ENCODE measurements at places on chromosomes 13 and 19.

- DNase-seq = no peak
These were observed 3.0 kb upstream of the KMT2B start for GRCh38 chr19:35714601-35715354.

DNA sequence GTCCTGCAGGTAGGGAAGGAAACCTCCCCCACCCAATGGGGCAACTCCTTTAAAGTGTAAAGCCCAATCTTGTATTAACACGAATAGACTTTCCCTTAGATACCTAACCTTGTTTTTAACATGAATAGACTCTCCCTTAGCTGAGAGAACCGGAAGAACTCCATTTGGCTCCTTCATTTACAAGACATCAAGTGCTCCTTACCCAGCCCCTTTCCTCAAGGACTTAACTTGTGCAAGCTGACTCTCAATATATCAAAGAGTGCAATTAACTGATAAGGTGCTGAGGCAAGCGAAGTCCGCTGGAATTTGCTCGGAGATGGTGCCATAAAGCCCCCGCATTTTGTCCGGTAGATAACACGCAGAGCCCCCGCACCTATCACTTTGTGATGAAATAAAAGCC lies 9.9 kb upstream of the ZNF90 start:
- DNase-seq = no peak

- no peak for DNase-seq
These were observed 42.4 kb downstream of the PSG3 start for GRCh38 chr19:42697884-42698283.

GRCh38 chr19:17841810-17842662 lies 5.7 kb downstream of the JAK3 start:
- DNase-seq = no peak

DNA sequence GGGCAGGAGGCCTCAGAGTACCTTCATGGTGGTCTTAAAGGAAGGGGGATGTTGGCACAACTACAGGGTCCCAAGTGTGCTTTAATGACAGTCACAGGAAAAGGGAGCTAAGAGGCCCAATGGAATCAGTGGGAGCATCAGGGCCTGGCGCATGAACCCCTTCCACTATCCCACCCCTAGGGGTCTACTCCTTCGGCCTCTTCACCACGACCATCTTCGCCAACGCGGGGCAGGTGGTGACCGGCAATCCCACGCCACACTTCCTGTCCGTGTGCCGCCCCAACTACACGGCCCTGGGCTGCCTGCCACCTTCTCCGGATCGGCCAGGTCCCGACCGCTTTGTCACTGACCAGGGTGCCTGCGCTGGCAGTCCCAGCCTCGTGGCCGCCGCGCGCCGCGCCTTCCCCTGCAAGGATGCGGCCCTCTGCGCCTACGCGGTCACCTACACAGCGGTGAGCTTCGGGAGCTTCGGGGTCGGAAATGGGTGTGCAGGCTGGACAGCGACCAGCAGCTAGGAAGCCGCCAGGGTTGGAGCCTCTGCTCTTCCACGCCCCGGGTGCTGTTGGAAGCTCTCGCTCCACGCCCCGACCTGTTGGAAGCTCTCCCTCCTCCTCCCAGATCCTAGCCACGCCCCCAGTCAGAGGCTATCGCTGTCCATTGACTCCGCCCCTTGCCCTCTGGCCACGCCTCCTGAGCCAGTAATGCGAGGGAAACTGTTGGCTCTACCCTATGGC lies 6.0 kb downstream of the PLPPR2 start:
- no peak for DNase-seq

DNA sequence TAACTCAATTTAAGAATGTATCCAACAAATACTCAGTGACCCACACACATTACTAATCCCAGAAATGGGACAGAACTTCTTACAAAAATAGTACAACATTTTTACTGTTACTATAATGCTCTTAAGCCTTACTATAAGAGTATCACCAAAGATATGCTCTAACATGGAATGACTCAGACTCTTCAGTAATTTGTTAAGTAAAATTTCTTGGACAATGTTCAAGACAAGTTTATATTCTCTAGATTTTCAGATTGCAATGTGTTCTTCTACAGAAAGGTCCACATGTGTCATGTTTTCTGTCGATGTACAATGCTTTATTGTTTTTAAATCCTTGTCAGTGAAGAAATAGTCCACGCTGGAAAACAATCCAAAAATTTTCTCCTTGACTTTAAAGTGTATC lies 66.3 kb upstream of the RFXAP start:
- no peak for DNase-seq

DNA sequence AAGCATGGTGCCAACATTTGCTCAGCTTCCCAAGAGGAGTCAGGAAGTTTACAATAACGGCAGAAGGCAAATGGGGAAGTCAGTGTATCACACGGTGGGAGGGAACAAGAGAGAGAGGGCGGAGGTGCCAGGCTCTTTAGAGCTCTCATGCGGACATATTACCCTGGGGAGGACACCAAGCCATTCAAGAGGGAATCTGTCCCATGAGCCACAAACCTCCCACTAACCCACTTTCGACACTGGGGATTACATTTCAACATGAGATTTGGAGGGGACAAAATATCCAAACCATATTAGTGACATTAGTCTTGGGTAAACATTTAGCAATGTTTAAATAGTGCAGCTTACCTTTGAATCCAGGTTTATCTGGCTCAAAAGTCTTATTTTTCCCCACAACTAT lies 69.9 kb downstream of the SLAIN1 start:
- DNase-seq = no peak

DNA sequence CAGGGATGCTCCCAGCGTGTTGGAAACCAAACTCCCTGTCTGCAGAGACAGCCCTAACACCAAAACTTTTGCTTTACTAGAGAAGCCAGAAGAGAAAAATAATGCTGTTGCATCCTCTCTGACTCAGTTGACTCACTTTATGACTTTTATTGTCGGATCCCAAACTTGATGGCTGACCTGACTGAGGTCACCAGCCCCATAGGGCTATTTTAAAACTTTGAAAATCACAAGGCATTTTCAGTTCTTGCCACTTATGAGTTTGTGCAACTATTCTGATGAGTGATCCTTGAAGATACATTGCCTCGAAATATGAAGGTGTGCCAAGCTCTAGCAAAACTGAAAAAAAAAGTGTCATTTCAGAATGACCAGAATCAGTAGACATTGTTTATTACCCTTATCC lies 320.2 kb downstream of the DLEU7 start:
- DNase-seq = no peak

DNA sequence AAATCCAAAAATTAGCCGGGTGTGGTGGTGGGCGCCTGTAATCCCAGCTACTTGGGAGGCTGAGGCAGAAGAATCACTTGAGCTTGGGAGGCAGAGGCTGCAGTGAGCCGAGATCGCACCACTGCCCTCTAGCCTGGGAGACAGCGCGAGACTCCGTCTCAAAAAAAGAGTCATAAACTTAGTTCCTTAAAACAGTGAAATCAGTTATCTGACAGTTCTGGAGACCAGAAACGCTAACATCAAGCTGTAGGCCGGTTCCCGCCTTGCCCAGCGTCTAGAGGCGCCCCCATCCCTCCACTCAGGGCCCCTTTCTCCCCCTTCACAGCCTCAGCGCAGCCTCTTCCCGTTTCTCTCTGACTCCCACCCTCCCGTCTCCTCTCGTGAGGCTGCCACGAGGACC lies 11.9 kb downstream of the ADAT3 start:
- DNase-seq = no peak

DNA sequence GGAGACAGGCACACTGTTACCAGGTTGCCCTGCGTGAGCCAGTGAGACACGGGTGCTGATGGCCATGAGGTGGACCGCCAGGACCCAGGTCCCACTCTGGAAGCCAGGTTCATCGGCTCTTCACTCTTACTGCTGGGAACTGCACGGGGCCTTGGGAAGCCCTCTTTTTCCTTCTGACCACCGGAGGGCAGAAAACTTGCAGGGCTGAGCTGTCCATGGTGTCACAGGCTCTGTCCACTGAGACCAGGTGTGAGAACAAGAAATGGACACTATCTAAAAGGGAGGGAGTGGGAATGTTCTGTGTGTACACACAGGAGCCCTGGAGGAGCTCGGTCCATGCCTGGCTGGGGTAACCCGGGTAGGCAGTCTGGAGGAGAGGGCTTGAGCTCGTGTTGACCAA lies 93.4 kb downstream of the UQCRFS1 start:
- DNase-seq = no peak

DNA sequence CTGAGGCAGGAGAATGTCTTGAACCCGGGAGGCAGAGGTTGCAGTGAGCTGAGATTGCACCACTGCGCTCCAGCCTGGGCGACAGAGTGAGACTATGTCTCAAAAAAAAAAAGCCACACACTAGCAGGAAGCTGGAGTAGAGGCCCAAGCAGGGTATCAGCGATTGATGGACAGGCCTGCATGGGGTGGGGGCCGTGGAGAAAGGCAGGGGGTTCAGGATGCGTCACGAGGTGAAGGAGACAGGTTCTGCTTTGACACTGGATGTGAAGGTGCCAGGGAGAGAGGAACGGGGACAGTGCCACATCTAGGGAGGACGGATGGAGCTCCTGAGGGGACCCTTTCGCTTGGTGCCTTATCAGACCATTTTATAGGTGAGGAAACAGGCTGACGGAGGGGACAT lies 7.1 kb downstream of the COLGALT1 start:
- DNase-seq = no peak

- DNase-seq = no peak
These were observed 599 bp downstream of the ZNF331 start for GRCh38 chr19:53538378-53539109.

All from vagina (tissue), 2 donors.